ENCODE measurements at places on chromosomes 1 and 21.

DNA sequence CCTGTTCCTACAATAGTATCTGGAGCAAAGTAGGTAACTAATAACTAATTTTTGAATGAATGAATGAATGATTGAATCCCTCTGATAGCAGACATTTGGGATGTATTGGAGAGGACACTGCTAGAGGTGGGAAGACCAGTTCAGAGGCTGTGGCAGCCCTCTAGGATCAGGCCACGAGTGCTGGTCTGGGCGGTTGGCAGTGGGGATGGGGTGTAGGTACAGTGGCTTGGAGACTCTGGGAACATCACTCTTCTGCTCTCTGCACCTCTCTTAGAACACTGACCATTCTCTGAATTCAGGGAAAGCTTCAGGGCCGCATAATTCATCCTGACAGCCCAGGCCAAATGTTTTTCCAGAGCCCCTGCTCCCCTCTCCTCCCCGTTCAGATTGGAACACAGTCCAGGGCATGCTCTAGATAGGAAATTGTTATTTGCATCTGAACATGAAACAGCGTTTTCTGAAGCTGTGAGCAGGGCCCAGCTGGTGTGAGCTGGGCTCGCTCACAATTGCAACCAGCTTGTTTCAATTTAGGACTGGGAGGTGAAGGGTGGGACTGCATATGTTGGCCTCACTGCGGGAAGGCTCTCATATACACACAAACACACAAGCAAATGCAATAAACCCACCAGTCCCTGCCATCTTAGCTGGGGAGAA is 253.1 kb upstream of the USP24 start:
- DNase-seq: no peak

GRCh38 chr1:4071653-4072052 is 171.6 kb upstream of the C1orf174 start:
- DNase-seq: no peak

DNA sequence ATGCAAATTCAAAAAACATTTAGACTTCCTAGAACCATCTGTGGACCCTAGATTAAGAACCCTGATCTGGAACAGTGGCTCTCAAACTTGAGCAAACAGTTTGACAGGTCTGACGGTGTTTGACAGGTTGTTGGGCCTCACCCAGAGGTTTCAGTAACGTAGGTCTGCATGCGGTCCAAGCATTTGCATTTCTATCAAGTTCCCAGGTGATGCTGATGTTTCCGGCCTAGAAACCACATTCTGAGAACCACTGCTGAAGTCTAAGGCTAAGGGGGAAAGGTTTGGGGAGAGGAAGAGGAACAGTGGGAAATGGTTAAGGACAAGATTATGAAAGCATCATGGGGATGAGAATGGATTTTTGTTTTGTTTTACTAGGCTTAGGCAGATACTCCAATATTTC is 48.6 kb downstream of the MDM4 start:
- DNase-seq: no peak

- DNase-seq: no peak
These were observed 18.5 kb downstream of the FOXO6 start for GRCh38 chr1:41379738-41380130.
